ENCODE measurements at places on chromosomes 3 and 15.
A peak's percentile ranks its signal among the peaks of the same experiment; 100 is the strongest.

DNA sequence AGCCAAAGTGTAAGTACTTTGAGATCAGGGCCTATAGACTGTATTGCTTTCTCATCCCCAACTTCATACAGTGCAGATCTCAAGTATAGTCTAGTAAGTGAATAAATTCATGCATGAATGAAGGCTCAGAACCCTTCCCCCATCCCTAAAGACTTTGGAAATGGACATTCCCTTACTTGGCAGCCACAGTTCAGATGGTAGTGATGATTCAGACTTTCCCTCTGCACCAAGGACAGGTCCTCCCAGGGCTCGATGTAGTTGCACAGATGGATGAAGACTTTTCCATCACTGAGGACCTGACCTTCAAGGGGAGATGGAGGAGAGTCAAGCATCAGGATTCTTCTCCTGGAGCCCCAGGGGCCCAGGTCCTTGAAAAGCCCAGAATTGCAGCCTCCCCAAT is 4.6 kb downstream of the TIMP4 start:
- DNase-seq = no peak

DNA sequence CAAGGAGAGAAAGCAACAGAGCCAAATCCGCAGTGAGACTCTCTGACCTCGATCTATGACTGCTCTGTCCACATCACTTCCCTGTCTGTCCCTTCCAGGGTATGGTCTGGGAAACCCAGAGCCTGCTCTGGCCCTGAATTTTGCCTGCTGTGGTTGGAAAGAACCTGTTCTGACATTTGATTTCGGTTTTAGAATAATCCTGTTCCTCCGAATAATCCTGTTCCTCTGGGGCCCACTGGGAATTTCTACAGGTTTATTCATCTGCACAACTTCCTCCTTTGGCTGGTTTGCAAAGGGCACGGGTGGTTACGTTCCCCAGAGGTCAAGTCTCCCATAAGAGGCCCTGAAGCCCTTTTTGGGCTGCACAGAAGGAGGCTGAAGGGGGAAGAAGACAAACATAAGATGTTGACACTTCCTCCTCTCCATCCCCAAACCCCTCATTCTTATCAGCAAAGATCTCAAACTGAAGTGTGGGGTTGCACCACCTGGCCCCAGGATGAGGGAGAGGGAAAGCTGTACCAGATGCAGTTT is 10.6 kb downstream of the LAMP3 start:
- DNase-seq = no peak

- DNase-seq = peak; percentile 79
Observed at GRCh38 chr3:184568924-184569829, 7.6 kb downstream of the EPHB3 start.

GRCh38 chr15:67079361-67079760 is 14.0 kb downstream of the SMAD3 start:
- DNase-seq = no peak

- DNase-seq = no peak
Observed at GRCh38 chr3:94513600-94513999, 450.7 kb downstream of the NSUN3 start.

DNA sequence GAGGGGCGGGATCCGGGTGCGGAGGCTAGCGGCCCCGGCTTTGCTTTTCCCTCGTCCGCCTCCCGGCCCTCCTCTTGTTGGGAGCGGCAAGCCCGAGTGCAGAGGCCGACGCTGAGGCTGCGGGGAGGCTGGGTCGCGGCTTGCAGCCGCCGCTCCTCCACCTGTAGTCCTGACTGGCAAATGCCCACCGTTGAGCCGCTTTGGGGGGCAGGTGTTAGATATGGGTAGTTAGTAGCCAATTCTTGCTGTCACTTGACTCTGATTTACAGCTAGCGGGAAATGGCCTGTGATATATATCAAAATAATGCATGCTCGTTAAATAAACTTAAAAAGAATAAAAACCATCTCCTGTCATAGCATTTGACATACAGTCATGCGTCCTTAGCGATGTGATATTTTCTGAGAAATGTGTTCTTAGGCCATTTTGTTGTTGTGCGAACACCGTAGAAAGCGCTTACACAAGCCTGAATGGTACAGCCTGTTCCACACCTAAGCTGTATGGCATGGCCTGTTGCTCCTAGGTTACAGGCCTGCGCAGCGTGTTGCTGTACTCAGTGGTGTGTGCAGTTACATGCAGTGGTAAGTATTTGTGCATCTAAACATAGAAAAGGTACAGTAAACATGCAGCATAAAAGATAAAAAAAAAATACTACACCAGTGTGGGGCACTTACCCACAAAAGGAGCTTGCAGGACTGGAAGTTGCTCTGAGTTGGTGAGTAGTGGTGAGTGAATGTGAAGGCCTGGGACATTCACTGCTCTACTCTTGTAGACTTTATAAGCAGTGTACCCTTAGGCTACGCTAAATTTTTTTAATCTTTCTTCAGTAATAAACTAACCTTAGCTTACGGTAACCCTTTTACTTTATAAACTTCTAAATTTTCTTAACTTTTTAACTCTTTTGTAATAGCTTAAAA is 873 bp downstream of the CAPN7 start:
- peak; percentile 39 for DNase-seq

GRCh38 chr3:176141837-176142236 is 1055.4 kb downstream of the TBL1XR1 start:
- DNase-seq = no peak

- DNase-seq = no peak
Observed at GRCh38 chr15:48876057-48876456, 1.9 kb upstream of the EID1 start.

GRCh38 chr3:195172039-195172684 is 98.8 kb downstream of the XXYLT1 start:
- DNase-seq = no peak

GRCh38 chr15:100731267-100732152 is 129.1 kb downstream of the ASB7 start:
- DNase-seq = no peak

DNA sequence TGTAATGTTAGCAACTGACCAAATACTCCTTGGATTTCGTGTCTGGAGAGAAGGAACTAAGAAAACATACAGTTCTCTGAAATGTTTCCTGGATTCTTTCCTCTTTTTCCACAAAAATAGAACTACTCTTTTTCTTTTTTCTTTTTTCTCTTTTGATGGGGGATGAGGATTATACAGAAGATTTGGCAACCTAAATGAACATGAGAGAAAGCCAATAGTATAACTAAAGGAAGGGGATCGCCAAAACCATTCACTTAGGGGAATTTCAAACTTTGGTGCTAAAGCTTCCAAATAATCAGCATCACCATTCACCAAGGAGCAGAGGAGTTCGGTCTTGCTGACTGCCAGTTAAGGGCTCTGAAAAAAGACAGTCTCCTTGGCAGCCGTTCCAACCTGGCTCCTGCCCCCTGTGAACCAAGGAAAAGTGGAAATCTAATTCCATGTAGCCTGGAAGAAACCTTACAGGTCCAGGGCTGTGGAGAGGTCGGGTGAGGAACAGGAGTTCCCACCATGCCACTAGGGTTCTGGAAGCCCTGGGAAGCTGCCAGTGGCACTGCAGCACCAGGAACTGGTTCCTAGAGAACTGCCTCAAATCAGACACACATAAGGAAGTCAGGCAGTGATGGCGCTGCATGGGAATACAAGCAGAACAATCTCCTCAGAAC is 176.9 kb downstream of the TNIK start:
- no peak for DNase-seq

DNA sequence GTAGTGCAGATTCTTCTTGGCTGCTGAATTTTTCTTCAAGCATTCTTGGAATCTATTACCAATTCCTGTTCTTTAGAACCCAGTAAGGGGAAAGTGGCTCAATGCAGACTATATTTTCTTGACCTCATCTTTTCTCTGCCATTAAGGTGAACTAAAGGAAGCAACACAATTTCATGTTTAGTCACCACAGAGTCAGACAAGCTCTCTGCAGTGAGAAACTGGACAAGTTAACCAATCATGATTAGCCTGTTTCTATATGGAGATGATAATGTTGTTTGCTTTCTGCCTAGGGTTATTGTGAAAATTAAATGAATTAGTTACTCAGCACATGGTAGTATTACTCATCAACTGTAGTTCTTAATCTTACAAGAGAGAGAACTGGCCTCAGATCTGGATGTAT is 1075.1 kb downstream of the AGBL1 start:
- DNase-seq = no peak

DNA sequence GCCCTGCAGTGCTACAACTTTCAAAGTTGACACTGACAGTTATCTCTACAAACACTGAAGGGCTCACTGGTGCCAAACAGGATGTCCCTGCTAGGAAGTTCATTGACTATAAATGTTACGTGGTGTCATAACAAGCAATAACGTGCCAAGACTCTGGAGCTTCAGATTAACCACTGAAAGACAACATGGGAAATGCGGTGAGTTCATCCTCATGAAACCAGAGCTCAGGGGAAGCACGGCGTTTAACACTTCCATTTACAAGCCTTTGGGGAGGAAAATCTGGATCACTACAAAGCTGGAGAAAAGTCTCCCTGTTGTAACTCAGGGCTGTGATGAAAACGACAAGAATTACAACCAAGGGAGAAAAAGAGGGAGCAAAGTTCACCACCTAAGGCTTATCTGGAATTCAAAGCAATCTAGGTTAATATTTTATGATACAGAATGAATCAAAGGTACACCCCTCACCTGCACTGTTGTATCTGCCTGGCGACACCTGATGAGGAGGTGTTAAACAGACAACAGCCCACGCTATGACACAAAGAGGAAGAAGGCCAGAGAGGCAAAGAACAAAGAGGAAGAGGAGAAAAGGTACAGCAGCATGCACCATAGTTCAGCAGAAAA is 27.0 kb downstream of the SHQ1 start:
- DNase-seq = no peak

- DNase-seq = peak; percentile 63
Observed at GRCh38 chr15:89806210-89806558, 8.5 kb downstream of the ANPEP start.

DNA sequence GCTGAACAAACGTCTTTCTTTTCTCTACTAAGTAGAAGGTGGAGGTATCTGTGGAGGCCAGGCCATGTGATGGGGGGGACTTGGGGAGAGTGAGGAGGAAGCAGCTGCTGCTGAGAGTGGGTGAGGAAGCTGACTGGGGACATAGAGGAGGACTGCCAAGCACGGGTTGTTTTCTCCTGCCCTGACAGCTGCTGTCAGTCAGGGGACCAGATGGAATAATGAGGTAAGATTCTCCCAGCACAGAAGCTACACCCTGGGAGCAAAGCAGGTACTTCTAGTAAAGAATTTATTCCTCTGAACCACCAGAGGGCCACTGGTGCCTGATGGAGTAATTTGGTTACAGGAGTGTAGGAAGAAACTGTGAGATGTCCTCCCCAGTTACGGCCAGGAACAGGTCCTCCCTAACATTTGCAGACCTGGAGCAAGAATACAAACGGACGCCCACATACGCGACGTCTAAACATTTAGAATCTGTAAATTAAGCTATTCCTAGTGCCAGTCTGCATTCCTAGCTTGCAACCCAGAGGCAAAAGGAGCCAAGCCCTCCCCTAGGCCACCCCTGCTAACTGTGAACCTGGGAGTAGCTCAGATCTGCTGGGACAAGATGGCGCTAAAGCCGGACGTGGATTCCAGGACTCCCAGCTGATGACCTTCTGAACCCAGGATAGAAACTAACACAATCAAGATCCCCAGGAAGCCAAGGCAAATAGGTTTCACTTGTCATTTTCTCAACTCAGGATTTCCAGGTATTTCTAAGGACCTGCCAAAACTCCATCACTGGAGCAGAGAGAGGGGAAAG is 14.8 kb downstream of the CRYGS start:
- DNase-seq = no peak

- DNase-seq = no peak
Observed at GRCh38 chr3:41178576-41178975, 20.7 kb upstream of the CTNNB1 start.

- DNase-seq = no peak
Observed at GRCh38 chr3:2839876-2840275, 270.3 kb downstream of the IL5RA start.

- DNase-seq = no peak
Observed at GRCh38 chr15:101024073-101024695, 105.0 kb downstream of the LRRK1 start.

DNA sequence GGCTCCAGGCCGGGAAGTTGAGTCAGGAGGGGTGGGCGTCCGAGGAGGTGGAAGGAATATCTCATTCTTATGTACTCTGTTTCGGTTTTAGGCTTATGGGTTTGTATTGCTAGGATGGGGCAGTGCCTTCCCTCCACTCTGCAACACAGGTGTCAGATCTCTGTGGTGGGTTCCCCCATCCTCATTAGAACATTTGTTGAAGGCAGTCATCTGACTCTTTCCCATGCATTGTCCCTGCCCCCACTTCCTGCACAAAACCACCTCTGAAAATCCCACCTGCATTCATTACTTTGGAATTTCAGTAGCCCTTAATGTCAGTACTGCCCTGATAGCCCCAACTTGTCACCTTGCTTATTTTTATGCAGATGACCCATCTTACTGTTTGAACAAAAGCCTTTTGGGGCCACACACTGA is 29.5 kb downstream of the GYG1 start:
- DNase-seq = no peak

DNA sequence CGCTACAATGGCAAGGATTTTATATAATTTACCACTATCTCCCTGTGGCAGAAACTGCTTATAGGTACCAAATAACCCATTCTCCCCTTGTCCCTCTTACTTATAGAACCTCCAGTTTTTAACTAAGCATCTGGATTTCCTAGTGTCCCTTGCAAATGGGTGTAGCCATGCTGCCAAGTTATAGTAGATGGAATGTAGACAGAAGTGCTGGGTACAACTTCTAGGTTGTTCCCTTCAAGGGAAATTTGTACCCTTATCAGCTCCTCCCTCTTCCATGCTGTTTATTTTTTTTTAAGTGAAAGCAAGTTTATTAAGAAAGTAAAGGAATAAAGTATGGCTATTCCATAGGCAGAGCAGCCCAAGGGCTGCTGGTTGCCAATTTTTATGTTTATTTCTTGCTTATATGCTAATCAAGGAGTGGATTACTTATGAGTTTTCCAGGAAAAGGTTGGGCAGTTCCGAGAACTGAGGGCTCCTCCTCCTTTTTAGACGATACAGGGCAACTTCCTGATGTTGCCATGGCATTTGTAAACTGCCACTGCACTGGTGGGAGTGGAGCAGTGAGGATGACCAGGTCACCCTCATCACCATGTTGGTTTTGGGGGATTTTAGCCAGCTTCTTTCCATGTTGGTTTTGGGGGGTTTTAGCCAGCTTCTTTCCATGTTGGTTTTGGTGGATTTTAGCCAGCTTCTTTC is 40.1 kb upstream of the TM4SF19 start:
- no peak for DNase-seq

DNA sequence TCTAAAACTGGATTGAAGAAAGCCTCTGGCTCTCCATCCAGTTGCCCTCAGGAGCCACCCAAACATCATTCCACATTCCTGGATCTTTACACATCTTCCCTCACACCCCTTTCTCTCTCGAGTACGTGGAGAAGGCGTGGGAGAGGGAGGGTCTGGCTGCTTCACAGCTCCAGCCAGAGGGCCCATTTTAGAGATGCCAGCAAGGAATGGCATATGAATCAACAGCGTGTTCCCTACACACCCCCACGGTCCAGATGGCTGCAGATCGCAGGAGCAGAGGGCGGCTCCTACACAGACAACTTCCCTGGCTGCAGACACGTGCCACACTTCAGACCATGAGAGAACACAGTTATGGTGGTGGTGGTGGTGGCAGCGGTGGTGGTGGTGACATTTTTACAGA is 280.1 kb downstream of the ERC2 start:
- no peak for DNase-seq
